ENCODE measurements at places on chromosomes 6 and 20. TPM values are rescaled to one million over a fixed set of nuclear protein-coding genes. Genes with fewer than 3 reads are reported as not detected.

TULP1 gene
- 3.4 TPM for total RNA-seq

GRCh38 chr20:5833309-5833941 lies 83.2 kb downstream of the SHLD1 start:
- H3K36me3 ChIP-seq = no peaks in the 10 kb centered on the region
- no peak overlapping the region for H3K27ac ChIP-seq
- H3K27me3 ChIP-seq = no peaks in the 10 kb centered on the region
- DNase-seq = no peak
- H3K4me1 ChIP-seq = no peaks in the 10 kb centered on the region

TBX18 gene
- total RNA-seq = not detected

MUC21 gene
- not detected for total RNA-seq

MCM9 gene
- total RNA-seq = 12.3 TPM

TGM3 gene
- 0.07 TPM for total RNA-seq

TFAP2D gene
- not detected for total RNA-seq

DNA sequence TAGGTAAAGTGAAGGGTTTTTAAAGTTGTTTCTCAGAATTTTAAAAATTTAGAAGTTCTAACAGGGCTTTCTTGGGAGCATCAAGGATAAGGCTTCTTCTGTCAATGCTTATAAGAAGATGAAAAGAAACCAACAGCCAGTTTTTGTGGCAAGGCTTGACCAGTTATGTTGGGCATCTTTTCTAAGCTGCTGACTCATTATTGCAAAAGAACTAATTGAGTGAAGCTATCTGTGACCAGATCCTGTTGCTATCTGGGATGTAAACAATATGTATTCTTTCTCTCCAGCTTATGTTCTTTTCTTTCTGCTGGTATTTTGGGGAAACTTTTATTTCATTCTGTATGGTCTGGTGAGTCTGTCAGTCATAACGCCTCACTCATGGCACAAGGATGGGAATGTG lies 643.8 kb downstream of the HDGFL1 start:
- H3K27ac ChIP-seq = no peak overlapping the region
- peaks cover 20% of the 10 kb centered on the region for H3K36me3 ChIP-seq
- H3K4me1 ChIP-seq = 0 out of 2 replicates have a peak, but pooled peaks cover 4% of the 10 kb centered on the region
- no peak overlapping the region for H3K4me3 ChIP-seq
- no peaks in the 10 kb centered on the region for H3K27me3 ChIP-seq

DNA sequence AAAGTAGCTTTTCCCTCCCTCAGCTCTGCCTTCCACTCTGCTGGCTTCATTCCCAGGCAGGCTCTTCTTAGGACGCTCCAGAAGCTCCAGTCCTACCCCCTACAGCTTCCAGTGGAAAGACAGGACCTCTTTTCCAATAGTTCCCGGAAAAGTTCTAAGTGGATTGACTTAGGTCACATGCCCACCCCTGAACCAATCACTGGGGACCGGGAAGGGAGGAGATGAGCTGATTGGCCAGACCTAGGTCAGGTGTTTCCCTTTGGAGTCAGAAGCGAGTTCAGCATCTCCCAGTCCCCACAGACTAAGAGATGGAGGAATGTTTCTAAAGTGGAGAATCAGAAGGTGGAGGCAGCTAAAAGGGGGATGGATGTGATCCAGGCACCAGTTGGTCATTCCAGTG lies 62.9 kb upstream of the KCNG1 start:
- peaks cover 6% of the 10 kb centered on the region for H3K27me3 ChIP-seq
- H3K4me3 ChIP-seq = no peak overlapping the region
- no peaks in the 10 kb centered on the region for H3K36me3 ChIP-seq

ID1 gene
- total RNA-seq = 158 TPM

DNA sequence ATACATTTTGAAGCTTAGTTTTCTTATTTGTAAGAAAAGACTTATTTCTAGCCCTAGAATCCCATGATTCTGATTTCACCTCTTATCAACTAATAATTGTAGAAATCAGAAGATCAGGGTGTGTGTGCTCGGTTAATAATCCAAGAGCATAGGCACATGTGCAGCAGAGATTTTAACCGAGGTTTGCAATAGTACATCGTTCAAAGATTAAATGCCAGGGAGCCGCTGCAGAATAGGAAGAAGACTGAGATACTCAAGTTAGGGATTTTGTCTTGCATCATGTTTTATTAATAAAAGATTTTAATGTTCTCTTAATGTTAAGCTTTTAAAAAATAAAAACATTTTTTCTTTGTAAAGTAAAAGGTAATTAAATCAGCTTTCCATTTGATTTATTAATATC lies 6.9 kb downstream of the STX16 start:
- H3K4me3 ChIP-seq = peak overlapping the region; percentile 50
- no peaks in the 10 kb centered on the region for H3K27me3 ChIP-seq
- H3K4me1 ChIP-seq = peaks cover 80% of the 10 kb centered on the region
- H3K36me3 ChIP-seq = peaks cover 13% of the 10 kb centered on the region
- DNase-seq = no peak

NRSN1 gene
- not detected for total RNA-seq

DNA sequence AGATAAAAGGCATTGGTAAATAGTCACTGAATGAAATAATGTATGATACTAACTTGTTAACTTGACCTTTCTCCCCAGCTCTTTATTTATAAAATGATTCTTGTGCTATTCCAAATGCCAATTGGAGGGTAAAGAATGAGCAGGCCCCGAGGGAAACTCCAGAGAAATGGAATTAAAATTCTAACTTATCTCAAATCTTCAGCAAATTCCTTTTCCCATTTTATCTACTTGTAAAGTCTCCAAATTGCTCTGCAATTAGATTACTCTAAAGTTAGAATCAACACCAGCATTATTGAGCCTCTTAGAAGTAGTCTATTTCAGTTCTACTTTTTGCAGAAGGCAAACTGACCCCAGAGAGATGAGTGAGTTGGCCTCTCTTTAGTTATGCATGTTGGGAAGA lies 165.9 kb upstream of the PREP start:
- DNase-seq = no peak
- no peak overlapping the region for H3K4me3 ChIP-seq
- H3K27me3 ChIP-seq = no peaks in the 10 kb centered on the region
- H3K4me1 ChIP-seq = peaks cover 10% of the 10 kb centered on the region

GRCh38 chr20:45958593-45958992 lies 13.4 kb downstream of the ZNF335 start:
- H3K4me3 ChIP-seq = no peak overlapping the region
- DNase-seq = no peak
- no peak overlapping the region for H3K27ac ChIP-seq
- no peaks in the 10 kb centered on the region for H3K27me3 ChIP-seq

DNA sequence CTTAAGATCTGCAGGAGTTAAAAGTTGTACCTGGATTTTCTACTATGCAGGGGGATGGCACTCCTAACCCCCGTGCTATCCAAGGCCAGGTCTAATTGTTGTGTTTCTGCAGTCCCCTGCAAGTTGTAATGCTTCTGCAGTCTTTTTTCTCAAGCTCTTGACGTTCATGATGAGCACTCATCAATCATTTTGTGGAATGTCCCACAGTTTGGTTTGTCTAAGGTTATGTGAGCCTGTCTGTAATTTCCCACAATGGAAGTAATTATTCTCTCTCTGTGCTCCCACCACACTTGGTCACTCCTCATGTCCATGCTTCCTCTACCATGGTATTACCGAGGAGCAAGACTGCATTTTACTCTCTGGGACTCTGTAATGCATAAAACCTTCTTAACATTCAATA lies 107.6 kb upstream of the SSTR4 start:
- peaks cover 5% of the 10 kb centered on the region for H3K4me1 ChIP-seq
- no peak overlapping the region for H3K4me3 ChIP-seq
- no peak for DNase-seq
- no peak overlapping the region for H3K27ac ChIP-seq
- no peaks in the 10 kb centered on the region for H3K36me3 ChIP-seq

KIF13A gene
- total RNA-seq = 27.8 TPM

- no peaks in the 10 kb centered on the region for H3K36me3 ChIP-seq
- H3K27ac ChIP-seq = no peak overlapping the region
- no peaks in the 10 kb centered on the region for H3K27me3 ChIP-seq
- peak; percentile 22 for DNase-seq
Observed at GRCh38 chr6:1970151-1970561, 275.2 kb downstream of the GMDS start.

- H3K4me1 ChIP-seq = peaks cover 5% of the 10 kb centered on the region
- no peak for DNase-seq
- no peak overlapping the region for H3K4me3 ChIP-seq
- no peak overlapping the region for H3K27ac ChIP-seq
Observed at GRCh38 chr20:25145131-25145530, 50.4 kb upstream of the ENTPD6 start.

GZF1 gene
- 9.5 TPM for total RNA-seq

GRCh38 chr20:37384683-37385174 lies 38.8 kb downstream of the SRC start:
- H3K36me3 ChIP-seq = peaks cover 4% of the 10 kb centered on the region
- DNase-seq = peak; percentile 82
- H3K27me3 ChIP-seq = no peaks in the 10 kb centered on the region
- H3K27ac ChIP-seq = peak overlapping the region; percentile 68

DNA sequence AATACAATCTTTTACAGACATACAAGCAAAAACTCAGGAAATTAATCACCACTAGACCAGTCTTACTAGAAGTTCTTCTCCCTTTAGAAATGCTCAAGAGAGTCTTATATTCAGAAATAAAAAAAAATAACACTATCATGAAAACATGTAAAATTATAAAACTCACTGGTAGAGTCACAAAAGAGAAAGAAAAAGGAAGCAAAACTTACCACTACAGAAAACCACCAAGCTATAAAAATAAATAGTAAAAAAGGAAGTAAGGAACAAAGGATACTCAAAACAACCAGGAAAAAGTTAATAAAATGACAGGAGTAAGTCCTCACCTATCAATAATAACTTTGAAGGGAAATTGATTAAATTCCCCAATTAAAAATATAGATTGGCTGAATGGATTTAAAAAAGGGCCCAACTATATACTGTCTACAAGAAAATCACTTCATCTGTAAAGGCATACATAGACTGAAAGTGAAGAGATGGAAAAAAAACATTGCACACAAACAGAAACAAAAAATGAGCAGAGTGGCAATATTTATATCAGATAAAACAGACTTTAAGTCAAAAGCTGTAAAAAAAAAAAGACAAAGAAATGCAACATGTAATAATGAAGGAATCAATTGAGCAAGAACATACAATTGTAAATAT lies 489.5 kb downstream of the KIF16B start:
- no peaks in the 10 kb centered on the region for H3K4me1 ChIP-seq
- no peak overlapping the region for H3K27ac ChIP-seq
- H3K27me3 ChIP-seq = no peaks in the 10 kb centered on the region
- no peak for DNase-seq
- H3K4me3 ChIP-seq = no peak overlapping the region

DZANK1 gene
- total RNA-seq = 6.1 TPM

DNA sequence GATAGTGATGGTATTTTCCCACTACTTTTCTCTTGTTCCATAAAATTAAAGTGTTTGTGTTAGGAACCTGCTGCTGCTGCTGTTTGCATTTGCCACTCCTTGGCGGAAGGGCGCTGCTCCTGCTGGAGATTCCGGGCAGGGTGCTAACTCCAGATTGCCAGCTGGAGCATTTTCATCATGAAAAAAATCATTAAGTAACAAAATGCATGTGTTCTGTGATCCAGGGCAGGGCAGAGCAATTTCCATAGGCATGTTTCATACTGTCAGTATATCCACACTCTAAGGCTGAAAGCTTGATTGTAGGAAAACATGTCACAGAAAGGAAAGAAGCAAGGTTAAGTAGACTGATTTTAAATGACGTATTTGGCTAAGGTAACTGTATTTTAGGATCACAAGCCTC lies 24.0 kb downstream of the PBOV1 start:
- H3K27me3 ChIP-seq = no peaks in the 10 kb centered on the region
- H3K4me1 ChIP-seq = peaks cover 38% of the 10 kb centered on the region
- no peak overlapping the region for H3K4me3 ChIP-seq

GRCh38 chr6:139778106-139778505 lies 403.7 kb upstream of the CITED2 start:
- no peak for DNase-seq
- H3K4me1 ChIP-seq = peaks cover 32% of the 10 kb centered on the region
- no peaks in the 10 kb centered on the region for H3K36me3 ChIP-seq
- peaks cover 2% of the 10 kb centered on the region for H3K27me3 ChIP-seq
- no peak overlapping the region for H3K27ac ChIP-seq

GRCh38 chr20:44762466-44763140 lies 16.9 kb downstream of the KCNK15 start:
- no peak overlapping the region for H3K4me3 ChIP-seq
- H3K27me3 ChIP-seq = no peaks in the 10 kb centered on the region
- no peak overlapping the region for H3K27ac ChIP-seq
- no peak for DNase-seq
- peaks cover 7% of the 10 kb centered on the region for H3K4me1 ChIP-seq

OPRL1 gene
- total RNA-seq = 2.2 TPM
